Activated CD4-positive, alpha-beta T cell treated with anti-CD3 and anti-CD28 coated beads, Interleukin-10, Interleukin-2, amounts not matched to agents 100 ng/mL and 50 ng/mL, durations not matched to agents 16 hours and 8 hours (primary cell): ENCODE measurements at places on chromosomes 2 and 18.
A peak's percentile ranks its signal among the peaks of the same experiment; 100 is the strongest.

DNA sequence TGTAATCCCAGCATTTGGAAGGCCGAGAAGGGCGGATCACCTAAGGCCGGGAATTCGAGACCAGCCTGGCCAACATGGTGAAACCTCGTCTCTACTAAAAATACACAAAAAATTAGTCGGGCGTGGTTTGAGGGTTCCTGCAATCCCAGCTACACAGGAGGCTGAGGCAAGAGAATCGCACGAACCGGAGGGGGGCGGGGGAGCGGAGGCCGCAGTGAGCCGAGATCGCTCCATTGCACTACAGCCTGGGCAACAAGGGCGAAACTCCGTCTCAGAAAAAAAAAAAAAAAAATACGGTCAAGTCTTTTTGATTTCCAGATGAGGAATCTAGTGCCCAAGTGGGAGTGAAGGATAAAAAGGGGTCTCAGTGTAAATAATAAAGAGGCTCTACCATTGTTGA, 16.5 kb upstream of the MEIS1 start:
- DNase-seq: no peak

DNA sequence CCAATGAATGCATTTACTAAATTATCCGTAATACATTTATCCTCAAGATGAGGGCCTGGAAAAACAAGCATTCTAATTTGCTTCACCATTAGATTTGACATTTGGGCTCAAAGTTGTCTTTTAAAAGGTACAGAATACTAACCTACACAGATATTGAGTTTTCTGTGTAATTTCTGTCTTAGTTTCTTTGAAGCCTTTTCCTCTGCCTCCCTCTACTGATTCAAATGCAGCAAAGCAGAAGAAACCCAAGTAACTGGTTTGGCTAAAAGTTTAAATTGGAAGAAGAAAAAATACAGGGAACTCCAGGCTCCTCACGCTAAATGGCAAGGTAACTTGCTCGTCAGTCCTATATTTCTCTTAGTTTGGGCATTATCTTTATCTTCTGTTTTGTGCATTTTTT, 53.3 kb upstream of the SLC5A7 start:
- no peak for DNase-seq

DNA sequence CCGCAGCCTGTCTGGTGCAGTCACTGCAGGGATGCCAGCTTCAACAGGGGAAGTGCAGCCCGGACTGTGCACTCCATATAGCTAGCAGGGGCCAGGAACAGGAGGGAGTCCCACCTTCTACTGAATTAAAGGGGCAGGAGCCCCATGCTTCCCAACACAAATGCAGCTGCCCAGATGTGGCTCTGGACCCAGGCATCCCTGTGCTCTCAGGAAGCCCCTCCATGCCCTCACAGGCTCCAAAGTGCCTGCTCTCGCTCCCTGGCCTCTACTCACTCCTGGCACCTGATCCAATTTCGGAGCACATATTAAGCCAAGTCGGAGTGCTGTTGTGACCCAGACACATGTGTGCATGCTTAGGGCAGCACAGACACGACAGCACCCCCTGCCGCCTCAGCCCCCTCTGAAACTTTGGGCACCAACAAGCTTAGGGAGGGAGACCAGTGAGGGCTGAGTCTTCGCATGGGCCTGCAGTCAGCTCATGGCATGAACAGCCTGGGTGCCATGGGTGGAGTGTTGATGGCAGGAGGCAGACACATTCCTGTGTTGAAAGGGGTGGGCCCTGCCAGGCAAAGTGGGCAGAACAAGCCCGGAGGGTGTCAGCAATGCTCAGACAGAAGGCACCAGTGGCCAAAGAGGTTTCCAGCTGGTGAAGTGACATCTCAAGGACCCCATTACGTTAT, 83.5 kb downstream of the ZNF804A start:
- DNase-seq: no peak

- no peak for DNase-seq
Measured at GRCh38 chr2:26717362-26717761, 24.8 kb downstream of the KCNK3 start.

DNA sequence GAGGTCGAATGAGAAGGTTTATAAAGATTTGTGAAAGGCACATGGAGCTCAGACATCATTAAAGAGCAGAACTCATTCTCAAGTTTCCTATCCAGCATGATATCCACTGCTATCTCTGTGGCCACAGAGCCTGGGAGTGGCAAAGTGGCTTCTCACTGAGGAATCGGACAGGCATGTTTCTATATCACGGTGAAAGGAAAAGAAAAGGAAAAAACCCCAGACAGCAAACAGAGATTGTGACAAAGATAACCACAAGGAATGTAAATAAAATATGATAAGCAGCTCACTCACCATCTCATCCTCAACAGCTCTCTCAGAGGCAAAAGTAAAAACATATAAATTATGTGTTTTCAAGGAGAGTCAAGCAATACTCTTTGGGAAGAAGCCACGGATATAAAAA, 2.5 kb downstream of the PID1 start:
- no peak for DNase-seq

DNA sequence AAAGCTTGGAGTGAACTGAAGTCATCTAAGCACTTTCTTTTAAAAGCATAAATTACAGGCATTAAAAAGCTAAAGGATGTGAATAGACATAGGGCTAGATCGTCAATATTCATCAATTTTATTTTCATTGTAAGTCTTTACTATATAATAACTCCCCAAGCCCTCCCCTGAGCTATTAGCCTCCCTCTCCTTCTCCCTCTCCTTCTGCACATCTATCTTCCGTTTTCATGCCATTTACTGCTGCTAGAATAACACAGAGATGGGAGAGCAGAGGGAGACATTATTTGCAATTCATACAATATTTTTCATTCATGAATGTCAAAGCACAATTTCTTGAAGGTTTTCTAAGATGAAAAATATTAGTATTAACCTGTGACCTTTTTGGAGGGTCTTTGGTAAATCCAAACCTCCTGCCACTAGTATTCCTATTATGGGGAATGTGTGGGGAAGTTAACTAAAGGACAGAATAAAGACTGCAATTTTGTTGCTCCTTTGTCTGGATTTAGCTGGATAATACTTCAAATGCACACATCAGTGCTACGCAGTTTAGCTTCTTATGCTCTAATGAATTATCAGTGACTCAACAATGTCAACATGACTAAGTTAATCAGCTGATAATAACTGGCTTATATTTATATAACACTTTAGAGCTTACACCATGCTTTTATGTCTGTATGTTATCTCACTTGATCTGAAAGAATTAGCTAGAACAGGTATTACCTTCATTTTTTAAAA, 28.2 kb upstream of the MFF start:
- DNase-seq: no peak

DNA sequence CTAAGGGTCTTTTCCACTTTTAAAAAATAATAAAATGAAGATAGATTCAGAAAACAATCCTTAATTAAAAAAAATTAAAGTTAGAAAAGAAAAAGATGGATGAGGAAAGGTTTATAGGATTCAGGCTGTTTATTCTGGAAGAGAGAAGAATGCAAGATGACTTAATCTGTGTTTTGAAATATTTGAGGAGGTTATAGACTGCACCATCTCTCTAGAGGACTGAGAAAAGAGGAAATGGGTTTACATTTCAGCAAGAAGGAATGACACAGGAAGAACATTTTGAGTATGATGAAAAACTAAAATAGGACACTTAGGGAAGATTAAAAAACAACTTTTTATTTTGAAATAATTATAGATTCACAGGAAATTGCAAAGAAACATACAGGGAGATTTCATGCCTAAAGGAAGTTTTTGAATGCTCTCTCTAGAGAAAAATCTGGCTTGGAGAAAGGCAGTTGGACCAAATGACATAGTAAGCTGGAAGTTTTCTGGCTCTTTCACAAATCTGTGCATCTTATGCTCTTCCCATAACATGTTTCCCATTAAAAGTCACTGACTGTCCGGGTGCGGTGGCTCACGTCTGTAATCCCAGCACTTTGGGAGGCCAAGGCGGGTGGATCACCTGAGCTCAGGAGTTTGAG, 75.0 kb downstream of the CERS6 start:
- no peak for DNase-seq

GRCh38 chr2:29770846-29771245, 150.5 kb downstream of the ALK start:
- no peak for DNase-seq

GRCh38 chr2:118913803-118914645, 28.0 kb upstream of the MARCO start:
- DNase-seq: no peak

GRCh38 chr2:185645529-185645928, 93.1 kb upstream of the FSIP2 start:
- DNase-seq: no peak

DNA sequence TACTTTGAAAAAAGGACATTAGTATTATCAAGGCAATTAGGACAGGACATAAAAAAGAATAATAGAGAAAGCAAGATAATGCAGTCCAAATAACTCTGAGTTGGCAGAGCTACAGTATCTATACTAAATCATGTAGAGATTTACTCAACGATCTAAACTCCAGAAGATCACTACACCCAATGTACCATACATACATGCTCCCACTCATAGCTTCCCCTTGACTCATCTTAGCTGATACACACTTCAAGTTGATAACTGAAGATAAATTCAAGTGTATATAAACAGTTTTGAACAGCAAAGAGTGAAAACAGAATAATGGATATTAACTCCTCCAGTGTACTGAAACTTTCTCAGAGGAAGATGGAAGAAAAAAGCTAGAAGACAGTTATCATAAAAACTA, 78.5 kb downstream of the SESTD1 start:
- no peak for DNase-seq

GRCh38 chr2:32852856-32853255, 93.9 kb upstream of the LTBP1 start:
- DNase-seq: no peak

DNA sequence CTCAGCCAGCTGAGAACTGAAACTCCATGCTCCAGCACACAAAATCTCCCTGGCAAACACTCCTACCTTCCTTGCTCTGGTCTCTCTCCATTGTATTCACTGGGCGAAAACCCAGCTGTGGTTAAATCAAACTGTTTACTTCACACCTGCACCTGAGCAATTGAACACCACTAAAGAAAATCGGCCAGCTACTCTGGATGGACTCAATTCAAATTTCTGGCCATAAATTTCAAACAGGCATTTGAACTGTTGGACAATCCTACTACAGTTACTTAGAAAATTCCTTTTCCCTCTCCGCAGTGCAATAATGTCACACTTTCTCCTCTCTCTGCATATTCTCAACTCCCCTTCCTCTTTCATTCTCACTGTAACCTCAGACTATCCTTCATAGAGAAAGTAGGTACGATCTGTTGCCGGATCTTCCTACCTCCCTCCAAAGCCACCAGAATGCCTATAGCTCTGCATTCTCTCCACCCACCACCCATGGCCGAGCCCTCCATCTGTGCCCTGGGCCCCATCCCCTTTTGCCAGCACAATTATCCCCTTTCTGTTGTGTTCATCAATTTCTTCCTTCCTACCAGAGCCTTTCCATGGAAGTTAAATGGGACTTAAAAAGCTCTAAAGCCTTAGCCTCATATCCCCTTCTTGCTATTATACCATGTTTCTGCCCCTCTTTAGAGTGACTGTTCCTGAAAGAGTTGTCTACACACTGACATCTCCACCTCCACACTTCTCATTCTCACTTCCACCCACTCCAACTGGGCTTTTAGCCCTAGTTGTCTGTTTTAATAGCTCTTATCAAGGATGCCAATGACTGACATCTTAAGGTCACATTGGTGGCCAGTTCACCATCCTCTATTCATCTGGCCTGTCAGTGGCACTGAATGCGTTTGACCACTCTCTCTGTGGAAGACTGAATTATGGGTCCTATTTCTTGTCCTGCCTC, 127.5 kb upstream of the SLC1A4 start:
- DNase-seq: no peak

DNA sequence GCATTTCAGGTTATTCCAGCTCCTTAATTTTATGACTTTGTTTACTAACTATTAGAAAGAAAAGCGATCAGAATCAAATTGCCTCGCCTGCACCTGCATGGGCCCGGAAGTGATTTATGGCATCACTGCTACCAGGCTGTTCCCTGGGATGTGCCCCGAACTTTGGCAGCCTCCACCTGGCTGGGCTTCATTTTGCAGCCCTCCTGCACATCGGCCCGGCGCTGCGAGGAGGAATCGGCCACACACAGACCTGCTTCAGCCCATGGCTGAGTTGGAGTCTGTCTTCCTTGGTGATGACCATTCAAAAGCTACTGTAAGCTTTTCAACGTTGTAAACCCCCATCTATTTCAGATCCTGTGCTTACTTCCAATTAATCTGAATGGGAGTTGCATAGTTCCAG, 638.0 kb downstream of the RNF144A start:
- DNase-seq: no peak

DNA sequence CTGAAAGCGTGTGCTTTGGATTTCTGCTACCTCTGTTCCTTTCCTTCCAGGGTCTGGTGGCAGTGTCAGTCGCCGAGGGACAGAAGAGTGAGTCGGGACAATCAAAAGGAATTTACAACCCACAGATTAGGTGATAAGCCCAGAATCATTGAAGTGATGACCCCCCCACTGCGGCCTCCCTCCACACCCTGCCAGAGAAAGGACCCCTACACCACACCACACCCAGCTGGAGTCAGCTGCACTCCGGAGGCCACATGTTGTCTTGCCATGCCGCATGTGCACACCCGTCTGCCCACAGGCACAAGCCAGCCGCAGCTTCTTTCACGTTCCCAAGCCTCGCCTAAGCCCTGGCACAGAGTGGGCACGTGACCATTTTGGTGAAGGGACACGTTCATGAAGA, 366.8 kb upstream of the SALL3 start:
- no peak for DNase-seq

GRCh38 chr2:224038049-224038829, 847 bp downstream of the SERPINE2 start:
- DNase-seq: peak; percentile 55

DNA sequence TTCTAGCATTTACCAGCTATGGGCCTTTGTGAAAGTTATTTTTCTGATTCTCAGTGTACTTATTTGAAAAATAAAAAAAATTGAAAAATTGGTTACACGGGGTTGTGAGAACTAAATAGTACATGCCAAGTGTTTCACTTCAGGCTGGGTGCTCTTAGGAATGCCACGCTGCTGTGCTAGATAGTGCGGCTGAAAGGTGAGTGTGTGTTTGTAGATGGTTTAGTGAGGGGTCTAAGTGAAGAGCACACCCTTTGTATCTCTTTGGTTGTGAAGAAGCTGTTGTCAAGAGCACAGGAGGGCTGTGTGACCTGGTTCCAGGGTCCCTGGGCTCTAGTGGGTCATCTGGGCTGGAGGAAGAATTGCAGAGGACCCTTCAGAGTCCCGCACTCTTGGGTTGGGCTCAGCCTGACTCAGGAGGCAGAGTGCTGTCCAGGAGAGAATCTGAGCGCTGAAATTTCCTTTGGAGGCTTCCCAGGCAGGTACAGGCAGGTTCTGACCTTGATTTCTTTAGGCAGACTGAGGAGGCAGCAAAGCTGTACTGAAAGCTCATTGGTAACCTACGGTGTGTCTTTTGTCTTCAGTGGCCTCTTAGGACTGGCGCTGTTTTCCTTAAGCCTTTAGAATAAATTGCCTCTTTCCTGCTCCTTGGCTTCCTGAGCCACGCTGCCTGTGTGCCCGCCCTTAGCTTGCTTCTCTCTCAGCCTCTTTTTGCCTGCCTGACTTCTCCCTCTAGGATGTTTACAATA, 44.4 kb downstream of the MAP4K4 start:
- no peak for DNase-seq
